HFFc6 (cell line): ENCODE measurements at places on chromosomes 1 and 21. TPM values are rescaled to one million over a fixed set of nuclear protein-coding genes. Genes with fewer than 3 reads are reported as not detected.
A peak's percentile ranks its signal among the peaks of the same experiment; 100 is the strongest.

Gene KRTAP7-1
- total RNA-seq, result not detected in 3 replicates

Gene VWA5B1
- total RNA-seq, result not detected in 3 replicates

Gene VANGL2
- total RNA-seq, result not detected in 3 replicates

Gene CADM3
- 0.24 TPM in 1 of 3 replicates, not detected in the others for total RNA-seq

DNA sequence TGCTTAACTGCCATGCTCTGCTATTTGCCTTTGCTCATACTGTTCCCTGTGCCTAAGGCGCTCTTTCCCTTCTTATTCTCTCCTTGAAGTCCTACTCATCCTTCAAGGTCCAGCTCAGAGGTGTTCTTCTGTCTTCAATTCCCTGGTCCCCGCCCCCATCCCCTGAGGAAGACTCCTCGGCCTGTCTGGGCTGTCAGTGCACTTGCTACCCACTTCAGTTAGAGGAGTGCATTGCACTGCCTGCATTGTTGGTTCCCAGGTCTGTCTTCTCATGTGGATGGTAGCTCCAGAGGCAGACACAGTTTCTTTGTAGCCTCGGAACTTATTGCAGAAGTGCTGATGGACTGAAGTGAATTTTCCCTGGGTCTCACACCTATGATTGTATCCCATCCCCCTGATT lies 194.0 kb downstream of the C1orf94 start:
- no peak overlapping the region for H3K27ac ChIP-seq
- no peaks in the 10 kb centered on the region for H3K27me3 ChIP-seq
- DNase-seq, result no peak
- H3K36me3 ChIP-seq, result no peaks in the 10 kb centered on the region

DNA sequence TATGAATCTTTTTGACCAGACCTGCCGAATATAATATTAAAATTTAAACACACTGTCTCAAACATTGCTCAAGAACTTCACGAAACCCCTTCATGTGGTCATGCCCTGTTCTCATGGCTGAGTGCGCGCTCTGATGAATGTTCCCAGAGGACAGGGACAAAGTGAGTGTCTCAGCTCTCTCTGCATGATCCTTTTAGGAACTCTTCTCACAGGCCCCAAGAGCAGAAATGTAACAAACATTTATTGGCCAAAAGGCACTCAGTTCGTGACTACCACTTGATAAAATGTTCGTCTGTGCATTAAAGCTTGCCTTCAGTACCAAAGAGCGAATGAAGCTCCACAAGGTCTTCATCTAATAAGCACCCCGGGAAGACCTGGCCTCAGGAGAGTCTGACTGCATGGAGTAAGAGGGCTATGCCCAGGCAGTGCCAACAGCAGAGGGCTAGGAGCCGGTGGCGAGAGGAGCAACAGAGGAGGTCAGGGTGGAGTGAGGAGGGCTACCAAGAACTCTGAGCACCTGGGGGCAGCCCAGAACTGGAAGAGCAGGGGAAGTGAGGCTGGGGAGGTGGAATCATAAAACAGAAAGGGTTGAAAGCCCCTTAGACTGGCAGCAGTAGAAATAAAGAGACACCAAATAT lies 171.1 kb downstream of the RHOU start:
- DNase-seq, result no peak
- peaks cover 12% of the 10 kb centered on the region for H3K4me1 ChIP-seq
- H3K27me3 ChIP-seq, result no peaks in the 10 kb centered on the region; the same call in 1 of the 2 replicates
- H3K4me3 ChIP-seq, result no peak overlapping the region

DNA sequence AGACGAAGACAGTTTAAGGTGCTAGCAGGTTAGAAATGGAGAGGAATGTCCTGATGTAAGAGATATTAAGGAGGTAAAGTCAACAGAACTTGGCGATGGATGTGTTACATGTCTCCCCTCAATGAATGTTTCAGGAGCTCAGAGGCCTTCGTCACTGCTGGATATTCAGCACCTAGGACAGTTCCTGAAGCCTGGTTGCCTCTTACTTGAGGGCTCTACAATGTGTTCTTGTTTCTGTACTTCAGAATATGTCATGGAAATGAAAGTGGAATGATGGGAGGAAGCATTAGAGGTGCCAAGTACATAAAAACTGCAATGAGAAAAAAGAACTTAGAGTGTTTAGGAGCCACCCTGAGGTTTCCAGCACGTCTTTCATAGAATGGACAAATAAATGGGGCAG lies 17.7 kb downstream of the TNR start:
- no peak for DNase-seq
- H3K4me1 ChIP-seq, result no peaks in the 10 kb centered on the region
- no peak overlapping the region for H3K4me3 ChIP-seq
- no peaks in the 10 kb centered on the region for H3K27me3 ChIP-seq

DNA sequence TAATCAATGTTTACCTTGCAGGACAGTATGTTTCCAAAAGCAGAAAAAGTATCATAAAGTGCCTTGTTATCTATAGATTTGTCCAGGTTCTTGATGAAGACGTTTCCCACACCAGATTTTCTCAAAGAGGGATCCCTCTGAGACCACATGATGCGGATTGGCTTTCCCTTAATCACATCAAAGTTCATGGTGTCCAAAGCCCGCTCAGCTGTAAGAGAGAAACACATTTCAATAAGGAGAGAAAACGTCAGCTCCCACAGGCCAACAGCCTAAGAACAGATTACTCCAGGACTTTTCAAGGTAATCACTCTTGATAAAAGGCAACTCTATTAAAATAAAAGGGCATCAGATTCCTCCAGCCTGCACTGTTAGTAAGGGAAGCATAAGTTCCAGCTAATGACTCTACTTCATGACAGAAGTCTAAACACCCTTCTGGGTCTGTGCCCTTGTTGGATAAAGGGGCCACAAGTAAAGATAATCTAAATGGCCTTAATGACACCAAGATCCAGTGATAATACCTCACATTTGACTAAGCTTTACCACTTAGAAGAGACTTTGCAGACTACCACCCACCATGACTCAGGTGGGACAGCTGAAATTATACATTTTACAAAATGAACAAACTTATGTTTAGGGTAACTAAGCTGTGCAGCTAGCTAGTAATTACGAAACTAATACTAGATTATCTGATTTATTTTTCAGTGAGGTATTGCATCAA lies 4.1 kb downstream of the PABPC4 start:
- peaks cover 38% of the 10 kb centered on the region for H3K4me1 ChIP-seq
- DNase-seq, result no peak
- H3K27ac ChIP-seq, result peak overlapping the region; percentile 11; the same call in 1 of the 2 replicates
- peaks cover 9% of the 10 kb centered on the region for H3K27me3 ChIP-seq
- H3K4me3 ChIP-seq, result peak overlapping the region; percentile 91

GRCh38 chr1:63423649-63424048 lies 56.2 kb downstream of the ALG6 start:
- H3K36me3 ChIP-seq, result peaks cover 4% of the 10 kb centered on the region; the same call in 1 of the 2 replicates
- H3K4me3 ChIP-seq, result no peak overlapping the region
- H3K27ac ChIP-seq, result no peak overlapping the region
- no peaks in the 10 kb centered on the region for H3K4me1 ChIP-seq

- no peaks in the 10 kb centered on the region for H3K4me1 ChIP-seq
- H3K36me3 ChIP-seq, result no peaks in the 10 kb centered on the region; the same call in 1 of the 2 replicates
- DNase-seq, result no peak
- H3K27ac ChIP-seq, result no peak overlapping the region
These were observed 351.5 kb upstream of the PLD5 start for GRCh38 chr1:242876030-242876429.

DNA sequence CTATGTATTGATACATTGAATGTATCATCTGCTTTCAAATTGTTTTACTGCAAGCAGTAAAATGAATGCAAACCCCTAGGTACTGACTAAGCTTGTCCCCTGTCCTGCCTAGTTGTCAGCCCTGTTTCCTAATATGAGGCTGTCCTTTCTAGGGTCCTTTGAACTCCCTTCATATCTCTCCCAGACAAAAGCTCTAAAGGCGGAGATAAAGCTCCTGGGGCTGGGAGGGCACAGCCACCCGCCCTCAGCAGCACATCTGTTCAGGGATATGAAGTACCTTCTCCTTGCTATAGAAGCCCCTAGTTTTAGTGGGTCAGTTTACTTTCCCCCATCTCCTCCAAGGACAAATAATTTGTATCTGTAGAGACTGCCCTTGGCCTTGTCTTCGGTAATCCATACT lies 93.1 kb upstream of the ETS2 start:
- no peak overlapping the region for H3K27ac ChIP-seq
- H3K36me3 ChIP-seq, result no peaks in the 10 kb centered on the region

DNA sequence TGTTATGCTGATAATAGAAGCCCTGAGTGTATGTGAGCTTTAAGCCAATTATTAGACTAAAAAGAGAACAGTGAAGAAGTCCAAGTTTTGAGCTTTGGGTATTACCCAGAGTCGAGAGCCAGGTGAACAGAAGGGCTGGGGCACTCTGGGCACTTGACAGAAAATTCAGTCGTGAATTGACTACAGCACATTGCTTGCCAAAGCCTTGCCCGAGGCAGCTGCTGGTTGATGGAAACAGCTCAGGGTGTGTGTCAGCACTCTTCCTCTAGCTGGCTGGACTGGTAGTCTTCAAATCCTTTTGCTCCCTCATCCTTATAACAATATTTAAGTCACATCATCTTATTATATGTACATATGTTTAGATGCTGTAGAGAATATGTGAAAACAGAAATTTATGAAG lies 21.3 kb downstream of the PDE4B start:
- H3K4me1 ChIP-seq, result peaks cover 70% of the 10 kb centered on the region
- H3K27ac ChIP-seq, result peak overlapping the region; percentile 92
- H3K36me3 ChIP-seq, result no peaks in the 10 kb centered on the region
- DNase-seq, result peak; percentile 30
- H3K4me3 ChIP-seq, result peak overlapping the region; percentile 62; the same call in 1 of the 2 replicates

DNA sequence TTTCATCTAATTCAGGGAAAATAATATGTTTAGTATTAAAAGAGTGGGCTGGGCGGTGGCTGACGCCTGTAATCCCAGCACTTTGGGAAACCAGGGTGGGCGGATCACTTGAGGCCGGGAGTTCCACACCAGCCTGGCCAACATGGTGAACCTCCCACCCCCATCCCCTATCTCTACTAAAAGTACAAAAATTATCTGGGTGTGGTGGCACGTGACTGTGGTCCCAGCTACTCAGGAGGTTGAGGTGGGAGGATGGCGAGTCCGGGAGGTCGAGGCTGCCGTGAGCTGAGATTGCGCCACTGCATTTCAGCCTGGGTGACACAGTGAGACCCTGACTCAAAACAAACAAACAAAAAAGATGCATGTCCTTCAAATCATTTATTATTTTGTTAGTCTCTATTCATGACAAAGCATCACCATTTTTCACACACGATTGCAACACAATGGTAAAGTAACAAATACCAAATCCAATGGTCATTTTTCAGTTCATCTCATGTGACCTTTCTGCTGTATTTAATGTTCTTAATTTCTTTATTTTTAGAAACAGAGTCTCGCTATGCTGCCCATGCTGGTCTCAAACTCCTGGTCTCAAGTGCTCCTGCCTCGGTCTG lies 1.0 kb downstream of the MSH4 start:
- peaks cover 48% of the 10 kb centered on the region for H3K36me3 ChIP-seq
- H3K27me3 ChIP-seq, result peaks cover 3% of the 10 kb centered on the region; the same call in 1 of the 2 replicates
- no peaks in the 10 kb centered on the region for H3K4me1 ChIP-seq
- peak overlapping the region; percentile 17 for H3K27ac ChIP-seq
- no peak for DNase-seq

DNA sequence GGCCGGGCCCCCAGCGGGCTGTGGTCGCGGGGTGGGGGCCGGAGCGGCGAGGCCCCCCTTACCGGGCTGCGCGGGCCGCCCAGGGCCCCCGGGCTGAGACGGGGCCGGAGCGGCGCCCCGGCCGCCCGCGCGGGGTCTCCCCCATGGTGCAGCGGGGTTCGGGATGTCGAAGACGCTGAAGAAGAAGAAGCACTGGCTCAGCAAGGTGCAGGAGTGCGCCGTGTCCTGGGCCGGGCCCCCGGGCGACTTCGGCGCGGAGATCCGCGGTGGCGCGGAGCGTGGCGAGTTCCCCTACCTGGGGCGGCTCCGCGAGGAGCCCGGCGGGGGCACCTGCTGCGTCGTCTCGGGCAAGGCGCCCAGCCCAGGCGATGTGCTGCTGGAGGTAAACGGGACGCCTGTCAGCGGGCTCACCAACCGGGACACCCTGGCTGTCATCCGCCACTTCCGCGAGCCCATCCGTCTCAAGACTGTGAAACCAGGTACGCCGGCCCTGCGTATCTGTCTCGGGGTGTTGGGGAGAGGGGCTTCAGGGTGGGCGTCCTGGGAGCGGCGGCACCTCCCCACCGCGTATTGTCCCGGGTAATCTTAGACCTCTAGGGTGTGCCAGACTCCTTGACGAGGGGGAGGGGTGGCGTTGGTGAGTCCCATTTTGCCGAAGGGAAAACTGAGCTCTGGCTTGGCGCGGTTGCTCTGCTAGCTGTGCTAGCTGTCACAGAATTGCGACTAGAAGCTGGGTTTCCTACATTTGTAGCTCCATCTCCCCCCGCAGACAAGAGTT lies 745 bp downstream of the MAGI3 start:
- peak overlapping the region; percentile 91 for H3K4me3 ChIP-seq
- peak overlapping the region; percentile 69 for H3K27ac ChIP-seq
- peaks cover 3% of the 10 kb centered on the region for H3K27me3 ChIP-seq
- peaks cover 4% of the 10 kb centered on the region for H3K36me3 ChIP-seq
- peak; percentile 6 for DNase-seq

DNA sequence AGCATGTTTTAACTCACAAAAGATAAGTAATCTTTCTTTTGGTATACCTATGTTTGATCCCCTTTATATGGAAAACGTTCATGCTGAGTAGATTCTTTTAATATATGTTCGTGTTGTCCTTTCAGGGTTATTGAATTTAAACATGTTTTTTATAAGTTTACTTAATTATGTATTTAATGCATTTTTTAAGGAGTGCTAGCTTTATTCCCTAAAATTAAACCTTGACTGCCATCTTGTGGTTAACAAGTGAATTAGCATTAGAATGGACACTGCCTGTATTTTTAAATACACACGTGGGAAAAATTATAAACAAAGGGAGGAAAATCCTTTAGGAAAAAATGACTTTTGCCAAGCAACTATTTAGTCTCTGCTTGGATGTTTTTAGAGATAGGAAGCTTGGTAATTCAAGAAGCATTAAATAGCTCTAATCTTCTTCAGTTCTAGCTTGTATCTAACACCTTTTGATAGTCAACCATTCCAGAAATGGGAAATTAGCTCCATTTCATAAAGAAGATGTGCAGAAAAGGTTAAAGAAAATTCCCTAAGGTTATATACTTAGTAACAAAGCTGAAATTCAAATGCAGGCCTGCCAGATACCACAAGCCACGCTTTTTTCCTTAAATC lies 43.0 kb downstream of the UBE2U start:
- H3K4me3 ChIP-seq, result no peak overlapping the region
- no peak overlapping the region for H3K27ac ChIP-seq
- H3K36me3 ChIP-seq, result no peaks in the 10 kb centered on the region

DNA sequence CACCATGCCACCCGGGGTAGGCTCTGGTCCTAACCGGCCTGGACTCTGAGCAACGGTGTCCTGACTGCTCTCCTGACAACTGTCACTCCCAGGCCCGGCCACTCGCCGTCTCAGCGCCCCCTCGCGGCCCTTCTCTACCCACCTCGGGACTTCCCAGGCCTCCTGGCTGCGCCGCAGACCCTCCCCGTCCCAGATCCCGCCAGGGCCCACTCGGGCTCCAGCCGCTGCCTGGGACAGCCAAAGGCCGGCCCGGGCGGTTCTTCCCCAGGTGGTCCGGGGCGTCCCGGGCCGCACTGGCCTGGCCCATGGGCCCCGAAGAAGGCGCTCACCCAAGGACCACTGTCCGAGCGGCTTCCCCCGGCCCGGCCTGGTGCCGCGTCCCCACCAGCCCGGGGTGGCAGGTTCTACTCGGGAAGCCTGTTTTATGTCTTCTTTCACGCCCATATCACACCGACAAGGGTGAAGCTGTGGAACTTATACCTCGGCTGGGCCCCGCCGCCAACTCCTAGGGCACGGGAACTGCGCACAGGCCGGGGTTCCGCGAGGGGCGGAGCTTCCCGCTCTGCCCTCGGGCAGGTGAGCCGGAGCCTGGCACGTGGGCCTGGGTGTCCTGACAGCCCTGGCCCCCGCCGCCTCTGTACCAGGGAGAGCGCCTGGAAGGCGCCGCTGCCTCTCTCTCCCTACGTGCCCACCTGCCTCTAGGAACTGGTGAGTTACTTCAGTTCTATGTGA lies 138.3 kb downstream of the TTLL7 start:
- no peak overlapping the region for H3K4me3 ChIP-seq
- H3K4me1 ChIP-seq, result no peaks in the 10 kb centered on the region
- H3K27ac ChIP-seq, result no peak overlapping the region
